Sigmoid colon (tissue), 7 donors: ENCODE measurements at places on chromosomes 5 and 9. TPM values are rescaled to one million over a fixed set of nuclear protein-coding genes. Genes with fewer than 3 reads are reported as not detected.

Gene OGN
- 56.1 TPM for total RNA-seq

Gene ACTBL2
- not detected for total RNA-seq

Gene FOXD4L6
- not detected for total RNA-seq

Gene ADAMTS2
- total RNA-seq: 17.1 TPM

Gene NR5A1
- total RNA-seq: not detected

- H3K4me3 ChIP-seq: no peak overlapping the region
- no peak for DNase-seq
- no peaks in the 10 kb centered on the region for H3K36me3 ChIP-seq
Observed at GRCh38 chr9:88106492-88106891, 31.8 kb downstream of the SPATA31C2 start.

DNA sequence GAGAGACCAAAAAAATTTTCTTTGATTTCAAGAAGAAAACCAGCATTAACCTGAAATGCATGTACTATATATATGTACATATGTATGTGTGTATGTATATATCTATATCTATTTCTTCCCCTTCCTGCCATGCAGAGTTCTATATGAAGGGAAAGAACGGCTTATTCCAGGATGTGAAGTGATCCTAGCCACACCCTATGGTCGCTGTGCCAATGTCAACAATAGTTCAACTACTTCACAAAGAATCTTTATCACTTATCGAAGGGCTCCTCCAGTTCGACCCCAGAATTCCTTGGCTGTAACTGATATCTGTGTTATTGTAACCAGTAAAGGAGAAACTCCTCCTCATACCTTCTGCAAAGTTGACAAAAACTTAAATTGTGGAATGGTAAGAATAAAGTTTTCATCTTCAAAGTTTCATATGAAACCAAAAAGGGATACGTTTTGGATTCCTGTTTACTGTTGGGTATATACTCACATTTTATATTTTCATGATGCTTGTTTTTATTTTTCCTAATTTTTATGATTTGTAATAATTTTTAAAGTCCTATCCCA is 56.2 kb downstream of the DENND4C start:
- peaks cover 32% of the 10 kb centered on the region for H3K36me3 ChIP-seq
- H3K27ac ChIP-seq: no peak overlapping the region
- peaks cover 20% of the 10 kb centered on the region for H3K4me1 ChIP-seq
- no peak for DNase-seq

- no peak overlapping the region for H3K4me3 ChIP-seq
- peaks cover 14% of the 10 kb centered on the region for H3K4me1 ChIP-seq
- DNase-seq: no peak
- no peaks in the 10 kb centered on the region for H3K27me3 ChIP-seq
- H3K36me3 ChIP-seq: no peaks in the 10 kb centered on the region
- no peak overlapping the region for H3K27ac ChIP-seq
Observed at GRCh38 chr9:80946496-80947170, 742.7 kb downstream of the TLE1 start.

DNA sequence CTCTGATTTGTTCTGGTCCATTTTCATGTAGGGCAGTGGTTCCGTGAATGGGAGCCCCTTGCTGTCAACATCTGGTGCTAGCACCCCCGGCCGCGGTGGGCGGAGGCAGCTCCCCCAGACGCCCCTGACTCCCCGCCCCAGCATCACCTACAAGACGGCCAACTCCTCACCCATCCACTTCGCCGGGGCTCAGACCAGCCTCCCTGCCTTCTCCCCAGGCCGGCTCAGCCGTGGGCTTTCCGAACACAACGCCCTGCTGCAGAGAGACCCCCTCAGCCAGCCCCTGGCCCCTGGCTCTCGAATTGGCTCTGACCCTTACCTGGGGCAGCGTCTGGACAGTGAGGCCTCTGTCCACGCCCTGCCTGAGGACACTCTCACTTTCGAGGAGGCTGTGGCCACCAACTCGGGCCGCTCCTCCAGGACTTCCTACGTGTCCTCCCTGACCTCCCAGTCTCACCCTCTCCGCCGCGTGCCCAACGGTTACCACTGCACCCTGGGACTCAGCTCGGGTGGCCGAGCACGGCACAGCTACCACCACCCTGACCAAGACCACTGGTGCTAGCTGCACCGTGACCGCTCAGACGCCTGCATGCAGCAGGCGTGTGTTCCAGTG is 244.0 kb downstream of the CACNA1B start:
- no peak for DNase-seq
- no peak overlapping the region for H3K27ac ChIP-seq
- peaks cover 7% of the 10 kb centered on the region for H3K27me3 ChIP-seq
- no peaks in the 10 kb centered on the region for H3K36me3 ChIP-seq
- H3K4me3 ChIP-seq: no peak overlapping the region
- no peaks in the 10 kb centered on the region for H3K4me1 ChIP-seq

GRCh38 chr5:23930985-23931384 is 423.6 kb downstream of the PRDM9 start:
- H3K36me3 ChIP-seq: no peaks in the 10 kb centered on the region
- no peak for DNase-seq
- no peak overlapping the region for H3K27ac ChIP-seq
- no peaks in the 10 kb centered on the region for H3K27me3 ChIP-seq
- H3K4me3 ChIP-seq: no peak overlapping the region

- H3K4me1 ChIP-seq: peaks cover 7% of the 10 kb centered on the region
- no peak for DNase-seq
- no peaks in the 10 kb centered on the region for H3K36me3 ChIP-seq
- H3K27ac ChIP-seq: no peak overlapping the region
Observed at GRCh38 chr5:173001229-173001841, 17.8 kb downstream of the ATP6V0E1 start.
